Activated CD4-positive, alpha-beta T cell treated with anti-CD3 and anti-CD28 coated beads, Interleukin-10, Interleukin-2, amounts not matched to agents 100 ng/mL and 50 ng/mL, durations not matched to agents 16 hours and 8 hours (primary cell): ENCODE measurements at places on chromosomes 1 and 21.

DNA sequence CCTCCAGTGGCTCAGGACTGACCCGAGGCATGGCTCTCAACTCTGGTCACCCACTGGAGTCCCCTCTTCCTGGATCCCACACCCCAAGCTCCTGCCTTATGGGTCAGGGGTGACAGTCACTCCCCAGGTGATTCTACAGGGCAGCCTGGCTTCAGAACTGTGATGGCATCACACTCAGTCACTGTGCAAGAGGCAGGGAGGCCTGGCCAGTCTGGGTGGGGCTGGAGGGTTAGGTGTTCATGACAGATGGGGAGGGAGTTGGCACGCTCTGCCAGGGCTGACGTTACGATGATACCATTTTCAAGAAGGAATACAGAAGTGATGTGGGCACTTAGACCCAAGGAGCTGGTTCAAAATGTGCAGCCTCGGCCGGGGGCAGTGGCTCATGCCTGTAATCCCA lies 25.2 kb upstream of the ABCG1 start:
- DNase-seq: no peak

- DNase-seq: no peak
Observed at GRCh38 chr1:50447961-50448360, 24.7 kb upstream of the DMRTA2 start.

DNA sequence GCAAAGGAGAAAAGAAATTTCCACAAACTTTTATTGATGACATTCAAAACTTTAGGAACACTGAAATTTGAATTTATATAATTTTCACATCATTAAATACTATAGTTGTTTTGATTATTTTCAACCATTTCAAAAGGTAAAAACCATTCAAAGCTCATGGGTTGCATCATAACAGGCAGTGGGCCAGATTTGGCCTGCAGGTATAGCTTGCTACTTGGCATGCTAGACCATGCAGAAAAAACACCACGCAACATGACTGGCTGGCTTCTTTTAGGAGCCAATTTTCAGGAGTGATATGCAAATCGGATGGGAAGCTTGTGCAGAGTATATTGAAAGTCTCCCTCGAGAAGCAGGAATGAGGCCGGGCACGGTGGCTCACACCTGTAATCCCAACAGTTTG lies 144.8 kb downstream of the GLUL start:
- no peak for DNase-seq

- DNase-seq: no peak
Observed at GRCh38 chr1:77279929-77280328, 1.9 kb upstream of the AK5 start.
